ENCODE measurements at places on chromosomes 2 and 18.

GRCh38 chr2:30781451-30781850, 25.8 kb downstream of the CAPN13 start:
- no peak for DNase-seq

DNA sequence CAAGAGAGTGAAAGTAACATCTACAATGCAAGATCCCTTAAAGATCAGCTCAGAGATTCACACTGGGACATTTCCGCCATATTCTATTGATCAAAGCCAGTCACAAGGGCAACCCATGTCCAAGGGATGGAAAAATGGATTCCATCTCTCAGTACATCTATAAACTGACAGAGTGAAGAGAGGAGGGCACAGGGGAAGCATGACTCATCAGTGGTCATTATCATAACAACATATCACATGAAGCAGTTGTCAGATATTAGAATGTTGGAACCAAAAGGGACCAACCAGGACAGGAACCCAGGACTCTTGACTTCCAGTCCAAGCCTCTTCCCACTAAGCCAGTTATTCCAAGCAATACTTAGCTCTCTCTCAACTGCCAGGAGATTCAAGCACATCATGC, 54.9 kb upstream of the IGFBP2 start:
- peak; percentile 9 for DNase-seq

DNA sequence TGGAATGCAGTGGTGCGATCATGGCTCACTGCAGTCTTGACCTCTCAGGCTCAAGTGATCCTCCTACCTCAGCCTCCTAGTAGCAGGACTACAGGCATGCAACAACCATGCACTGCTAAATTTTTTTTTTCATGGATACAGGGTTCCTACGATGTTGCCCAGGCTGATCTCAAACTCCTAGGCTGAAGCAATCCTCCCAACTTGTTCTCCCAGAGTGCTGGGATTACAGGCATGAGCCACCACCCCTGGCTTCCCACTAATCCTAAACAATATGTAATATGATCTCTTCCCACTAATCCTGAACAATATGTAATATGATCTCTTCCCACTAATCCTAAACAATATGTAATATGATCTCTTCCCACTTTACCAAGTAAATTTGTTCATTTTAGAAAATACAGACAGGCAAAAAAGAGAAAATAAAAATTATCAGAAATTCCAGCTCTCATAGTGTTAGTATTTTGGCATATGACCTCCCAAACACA, 33.7 kb upstream of the C18orf32 start:
- no peak for DNase-seq

GRCh38 chr2:7819850-7820249, 862.0 kb upstream of the ID2 start:
- DNase-seq = peak; percentile 21

- DNase-seq = no peak
Observed at GRCh38 chr2:72023678-72024390, 123.8 kb downstream of the CYP26B1 start.

DNA sequence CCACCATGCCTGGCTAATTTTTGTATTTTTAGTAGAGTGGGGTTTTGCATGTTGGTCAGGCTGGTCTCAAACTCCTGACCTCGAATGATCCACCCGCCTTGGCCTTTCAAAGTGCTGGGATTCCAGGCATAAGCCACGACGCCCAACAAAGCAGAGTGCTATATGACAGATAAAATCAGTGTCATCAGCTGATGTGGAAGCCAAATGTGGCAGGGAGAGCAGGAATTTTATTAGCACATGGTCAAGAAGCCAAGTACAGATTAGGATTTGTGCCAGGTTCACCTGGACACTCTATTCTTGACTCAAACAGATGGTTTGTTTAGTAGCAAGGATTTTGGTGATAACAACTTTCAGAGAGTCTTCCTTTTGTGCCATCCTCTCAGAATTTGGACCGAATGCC, 62.7 kb downstream of the LCLAT1 start:
- no peak for DNase-seq

DNA sequence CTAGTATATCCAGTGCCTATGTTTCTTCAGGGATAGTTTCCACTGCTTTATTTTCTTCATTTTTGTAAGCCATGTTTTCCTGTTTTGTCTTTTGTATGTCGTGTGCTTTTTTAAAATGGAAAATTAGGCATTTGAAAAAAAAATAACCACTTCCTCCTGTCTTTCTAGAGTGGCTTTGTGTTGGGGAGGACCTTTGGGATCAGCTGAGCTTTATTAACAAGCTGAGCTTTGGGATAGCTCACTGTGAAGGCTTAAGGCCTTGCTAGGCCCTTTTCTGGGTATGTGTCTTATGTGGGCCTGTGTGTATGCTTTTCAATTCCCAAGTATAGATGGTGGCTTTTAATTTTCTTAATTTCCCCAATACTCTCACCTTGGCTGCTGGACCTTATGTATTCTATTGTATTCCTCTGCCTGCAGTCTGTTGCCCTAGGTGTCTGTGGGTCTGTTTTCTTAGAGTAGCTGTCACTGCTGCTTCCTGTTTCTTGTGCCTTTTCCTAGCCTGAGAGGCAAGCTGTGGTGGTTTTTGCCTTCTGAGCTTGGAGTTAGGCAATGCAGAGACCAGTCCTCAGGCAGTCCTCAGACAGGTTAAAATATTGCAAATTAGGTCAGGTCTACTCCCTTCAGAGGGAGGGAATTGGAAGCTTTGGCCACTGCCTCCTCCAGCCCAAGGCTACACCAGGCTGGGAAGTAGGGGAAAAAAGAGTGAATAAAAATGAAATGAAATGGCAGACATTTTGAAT, 134.7 kb downstream of the LDLRAD4 start:
- DNase-seq = no peak

GRCh38 chr2:146461068-146461467, 1383.8 kb upstream of the ACVR2A start:
- no peak for DNase-seq

DNA sequence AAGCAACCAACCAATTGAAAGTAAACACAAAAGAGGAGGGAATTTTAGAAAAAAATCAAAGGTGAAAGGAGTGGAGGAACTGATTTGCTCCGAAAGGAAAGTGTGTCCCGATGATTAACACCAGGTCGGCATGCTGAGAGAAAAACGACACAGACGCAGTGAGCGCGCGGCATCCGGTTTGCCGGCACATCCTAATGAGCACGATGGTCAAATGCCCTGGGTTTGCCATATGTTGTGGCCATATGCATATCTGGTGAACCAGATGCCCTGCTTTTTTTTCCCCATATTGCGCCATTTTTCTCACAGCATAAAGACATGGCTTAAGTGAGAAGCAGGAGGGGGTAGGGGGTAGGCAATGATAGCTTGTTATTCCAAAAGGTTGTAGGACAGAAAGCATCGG, 626.7 kb downstream of the BCL11A start:
- no peak for DNase-seq

DNA sequence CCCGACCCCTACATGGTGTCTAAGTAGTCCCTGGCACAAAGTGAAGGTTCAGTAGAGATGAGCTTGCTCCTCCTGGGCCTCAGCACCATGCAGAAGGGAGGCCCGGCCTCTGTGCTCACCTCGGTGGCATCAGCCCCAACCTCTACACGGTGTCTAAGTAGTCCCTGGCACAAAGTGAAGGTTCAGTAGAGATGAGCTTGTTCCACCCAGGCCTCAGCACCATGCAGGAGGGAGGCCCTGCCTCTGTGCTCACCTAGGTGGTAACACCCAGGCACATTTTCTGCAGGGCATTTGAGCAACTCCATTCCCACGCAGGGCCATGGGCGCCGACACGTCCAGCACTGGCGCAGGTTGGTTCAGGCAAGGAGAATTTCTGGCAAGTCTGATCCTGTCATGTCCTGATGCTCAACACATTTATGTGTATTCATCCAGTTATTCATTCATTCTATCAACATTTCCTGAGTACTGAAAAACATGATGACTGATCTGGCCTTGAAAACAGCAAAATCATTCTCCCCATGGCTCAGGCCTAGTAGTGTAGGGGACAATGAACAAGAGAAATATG, 408.2 kb upstream of the MYT1L start:
- no peak for DNase-seq

- no peak for DNase-seq
Observed at GRCh38 chr2:38656866-38657480, 8.9 kb upstream of the GALM start.

GRCh38 chr2:158011055-158011771, 90.5 kb upstream of the UPP2 start:
- DNase-seq = peak; percentile 65

- no peak for DNase-seq
Observed at GRCh38 chr2:219713110-219713509, 85.7 kb downstream of the SLC4A3 start.

DNA sequence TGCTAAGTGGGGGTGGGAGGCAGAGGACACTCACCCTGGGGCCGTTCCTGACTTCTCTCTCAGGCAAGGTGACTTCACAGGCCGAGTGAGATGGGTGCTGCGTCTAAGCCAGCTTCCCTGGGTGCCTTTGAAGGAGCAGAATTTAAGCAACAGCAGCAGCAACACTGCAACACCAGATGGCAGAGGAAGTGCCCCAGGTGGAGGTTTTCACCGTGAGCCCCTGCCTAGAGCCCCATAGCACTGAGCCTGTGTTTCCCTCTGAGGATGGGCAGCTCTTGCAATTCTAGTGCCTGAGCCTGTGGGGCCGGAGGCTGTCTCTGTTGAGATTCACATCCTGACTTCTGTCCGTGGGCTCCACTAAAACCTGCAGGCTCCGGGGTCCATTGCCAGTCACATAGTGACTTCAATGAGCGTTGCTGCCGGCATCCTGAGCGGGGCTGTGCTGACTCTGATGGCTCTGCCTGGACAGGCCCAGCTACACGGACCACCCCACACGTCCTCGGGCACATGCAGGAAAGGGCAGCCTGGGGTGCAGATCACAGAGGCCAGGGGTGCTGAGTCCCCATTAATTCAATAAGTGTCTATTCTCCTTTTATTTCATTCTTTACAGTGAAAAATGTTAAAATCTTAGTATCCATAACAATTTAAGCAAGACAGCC, 218.8 kb downstream of the SNTG2 start:
- no peak for DNase-seq

- DNase-seq = no peak
Observed at GRCh38 chr18:1796636-1797035, 774.7 kb downstream of the METTL4 start.

GRCh38 chr2:168050377-168050776, 197.0 kb downstream of the STK39 start:
- no peak for DNase-seq

- no peak for DNase-seq
Observed at GRCh38 chr2:237917696-237918374, 49.0 kb upstream of the UBE2F start.

DNA sequence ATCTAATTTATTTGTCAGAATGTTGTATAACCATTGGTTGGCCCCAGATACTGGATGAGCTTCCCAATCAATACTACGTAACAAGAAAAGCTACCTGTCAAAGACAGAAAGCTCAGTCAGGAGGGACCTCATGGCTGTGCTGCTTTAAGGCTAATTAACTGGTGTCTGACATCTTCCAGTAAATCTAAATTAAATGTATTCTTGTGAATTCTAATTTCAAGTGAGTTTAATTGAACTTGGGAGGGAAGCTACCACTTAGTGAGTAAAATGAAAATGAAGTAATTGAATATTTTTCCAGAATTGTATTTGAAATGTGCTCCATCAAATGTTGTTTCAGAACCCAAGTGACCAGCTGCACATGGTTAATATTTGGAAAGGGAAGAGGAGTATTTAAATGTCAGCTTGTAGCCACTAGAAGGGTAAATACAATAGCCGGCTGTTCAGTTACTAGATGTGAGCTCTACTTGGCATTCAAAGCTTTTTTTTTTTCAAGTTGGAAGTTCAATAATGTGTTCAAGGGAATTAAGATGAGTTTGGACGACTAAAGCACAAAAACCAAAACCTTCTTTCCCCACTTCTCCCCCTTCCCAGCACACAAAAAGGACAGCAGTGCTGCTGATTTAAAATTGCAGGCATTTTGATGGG, 62.0 kb downstream of the GPR39 start:
- no peak for DNase-seq

DNA sequence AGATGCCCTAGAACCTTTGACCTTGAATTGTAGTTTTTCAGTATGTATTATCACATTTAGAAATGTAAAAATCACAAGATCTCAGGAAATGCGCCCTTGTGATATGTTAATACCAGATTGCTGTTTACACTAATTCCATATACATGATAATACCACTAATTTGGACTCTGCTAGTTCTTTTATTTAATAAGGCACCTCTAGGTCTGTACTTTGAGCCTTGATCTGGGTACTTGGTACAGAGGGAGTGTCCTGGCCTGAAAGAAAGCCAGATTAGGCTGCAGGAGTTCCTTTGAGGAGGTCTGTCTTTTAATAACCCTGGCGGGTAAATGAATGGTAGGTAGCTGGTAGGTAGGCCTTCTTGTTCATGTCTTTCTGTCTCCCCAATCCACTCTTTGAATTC, 26.3 kb downstream of the PLEKHA3 start:
- no peak for DNase-seq

GRCh38 chr2:20988905-20989304, 55.0 kb downstream of the APOB start:
- no peak for DNase-seq

DNA sequence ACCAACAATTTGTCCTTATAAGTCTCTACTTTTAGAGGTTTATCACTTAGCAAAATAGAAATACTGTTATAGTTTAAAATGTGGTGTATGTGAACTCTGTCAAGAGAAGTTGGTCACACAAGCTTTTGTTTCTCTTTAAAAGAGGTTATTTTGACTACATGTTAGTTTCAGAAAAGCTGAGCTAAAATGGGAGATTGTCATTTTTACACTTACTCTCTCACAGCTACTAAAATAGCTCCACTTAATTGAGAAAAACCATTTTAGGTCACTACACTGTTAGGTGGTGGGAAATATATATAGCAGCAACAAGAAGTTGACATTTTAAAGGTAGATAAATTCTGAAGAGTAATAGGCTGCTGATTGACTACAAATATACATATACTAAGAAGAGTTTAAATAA, 161.5 kb upstream of the KCNJ3 start:
- no peak for DNase-seq

GRCh38 chr2:109613081-109613921, 465 bp downstream of the SEPTIN10 start:
- DNase-seq = no peak

GRCh38 chr2:140596447-140596846, 1534.4 kb downstream of the LRP1B start:
- no peak for DNase-seq

- no peak for DNase-seq
Observed at GRCh38 chr2:22885245-22885644, 499.7 kb upstream of the KLHL29 start.

- DNase-seq = no peak
Observed at GRCh38 chr2:195498839-195499490, 158.1 kb upstream of the SLC39A10 start.

GRCh38 chr2:217802266-217802665, 200.5 kb downstream of the TNS1 start:
- no peak for DNase-seq

DNA sequence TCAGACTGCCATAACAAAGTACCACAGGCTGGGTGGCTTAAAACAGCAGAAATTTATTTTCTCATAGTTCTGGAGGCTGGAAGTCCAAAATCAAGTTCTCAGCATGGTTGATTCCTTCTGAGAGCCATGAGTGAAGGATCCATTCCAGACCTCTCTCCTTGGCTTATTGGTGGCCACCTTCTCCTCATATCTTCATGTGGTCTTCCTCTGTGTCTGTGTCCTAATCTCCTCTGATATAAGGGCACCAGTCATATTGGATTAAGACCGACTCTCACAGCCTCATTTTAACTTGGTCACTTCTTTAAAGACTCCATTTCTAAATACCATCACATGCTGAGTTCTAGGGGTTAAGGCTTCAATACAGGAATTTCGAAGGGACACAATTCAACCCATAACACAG, 65.1 kb downstream of the CFAP221 start:
- DNase-seq = no peak
